ENCODE measurements at places on chromosomes 3 and 15. TPM values are rescaled to one million over a fixed set of nuclear protein-coding genes. Genes with fewer than 3 reads are reported as not detected.

DNA sequence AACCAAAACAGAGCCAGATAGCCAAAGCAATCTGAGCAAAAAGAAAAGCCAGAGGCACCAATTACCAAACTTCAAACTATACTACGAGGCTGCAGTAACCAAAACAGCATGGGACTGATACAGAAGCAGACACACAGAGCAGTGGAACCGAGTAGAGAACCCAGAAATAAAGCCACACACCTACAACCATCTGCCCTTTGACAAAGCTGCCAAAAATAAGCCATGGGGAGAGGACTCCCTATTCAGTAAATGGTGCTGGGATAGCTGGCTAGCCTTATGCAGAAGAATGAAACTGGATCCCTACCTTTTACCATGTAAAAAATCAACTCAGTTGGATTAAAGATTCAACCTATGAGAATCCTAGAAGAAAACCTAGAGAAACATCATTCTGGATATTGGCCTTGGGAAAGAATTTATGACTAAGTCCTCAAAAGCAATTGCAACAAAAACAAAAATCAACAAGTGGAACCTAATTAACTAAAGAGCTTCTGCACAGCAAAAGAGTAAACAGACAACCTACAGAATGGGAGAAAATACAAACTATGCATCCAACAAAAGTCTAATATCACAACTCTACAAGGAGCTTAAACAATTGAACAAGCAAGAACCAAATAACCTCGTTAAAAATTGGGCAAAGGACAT lies 95.1 kb downstream of the APBA2 start:
- H3K36me3 ChIP-seq, result no peaks in the 10 kb centered on the region
- no peak for DNase-seq
- no peaks in the 10 kb centered on the region for H3K27me3 ChIP-seq
- peaks cover 42% of the 10 kb centered on the region for H3K4me1 ChIP-seq
- H3K27ac ChIP-seq, result no peak overlapping the region
- no peak overlapping the region for H3K4me3 ChIP-seq

GRCh38 chr3:17573396-17573795 lies 169.0 kb downstream of the TBC1D5 start:
- no peaks in the 10 kb centered on the region for H3K27me3 ChIP-seq
- H3K4me1 ChIP-seq, result no peaks in the 10 kb centered on the region
- no peak for DNase-seq
- H3K36me3 ChIP-seq, result no peaks in the 10 kb centered on the region
- no peak overlapping the region for H3K4me3 ChIP-seq
- no peak overlapping the region for H3K27ac ChIP-seq

- peaks cover 23% of the 10 kb centered on the region for H3K36me3 ChIP-seq
- peaks cover 27% of the 10 kb centered on the region for H3K4me1 ChIP-seq
- no peak for DNase-seq
Measured at GRCh38 chr15:72042865-72043264, 75.1 kb downstream of the MYO9A start.

- H3K36me3 ChIP-seq, result no peaks in the 10 kb centered on the region
- no peak overlapping the region for H3K27ac ChIP-seq
- H3K4me3 ChIP-seq, result no peak overlapping the region
- peaks cover 18% of the 10 kb centered on the region for H3K27me3 ChIP-seq
Measured at GRCh38 chr3:191026746-191027145, 164.3 kb upstream of the GMNC start.

TIGIT gene
- total RNA-seq, result not detected

SPINK8 gene
- total RNA-seq, result not detected

LRRC58 gene
- 28.0 TPM for total RNA-seq

SMAD6 gene
- 17.5 TPM for total RNA-seq

FETUB gene
- not detected for total RNA-seq
